Lung microvascular endothelial cell (primary cell): ENCODE measurements at places on chromosomes 3 and 15.

DNA sequence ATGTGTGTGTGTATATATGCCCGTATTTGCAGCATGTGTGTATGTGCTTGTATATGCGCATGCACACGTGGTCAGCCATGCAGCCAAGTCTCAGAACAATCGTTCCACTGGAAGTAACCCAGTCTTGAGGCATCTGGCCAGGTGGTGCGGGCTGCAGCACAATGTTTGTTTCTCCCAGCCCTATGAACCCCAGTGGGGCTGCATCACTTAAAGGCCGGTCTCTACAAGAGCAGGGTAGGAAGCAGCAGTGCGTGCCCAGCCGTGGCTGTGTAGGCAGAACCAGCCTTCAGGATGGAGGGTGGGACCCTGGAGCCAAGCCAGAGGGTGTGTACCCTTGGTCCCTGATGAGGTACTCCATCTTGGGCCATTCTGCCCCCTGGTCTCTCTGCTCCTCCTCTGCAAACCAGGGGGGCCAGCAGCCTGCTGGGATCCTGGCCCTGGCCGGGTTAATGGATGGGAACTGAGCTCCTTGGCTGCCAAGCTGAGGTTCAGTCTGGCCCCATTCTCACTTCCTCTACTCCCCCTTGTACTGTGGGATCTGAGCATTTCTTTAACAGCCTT, 11.8 kb downstream of the KLF13 start:
- no peak for DNase-seq

- peak; percentile 91 for DNase-seq
Observed at GRCh38 chr3:72155391-72156064, 370.6 kb upstream of the PROK2 start.

GRCh38 chr3:4853749-4854140, 125.5 kb upstream of the BHLHE40 start:
- no peak for DNase-seq

DNA sequence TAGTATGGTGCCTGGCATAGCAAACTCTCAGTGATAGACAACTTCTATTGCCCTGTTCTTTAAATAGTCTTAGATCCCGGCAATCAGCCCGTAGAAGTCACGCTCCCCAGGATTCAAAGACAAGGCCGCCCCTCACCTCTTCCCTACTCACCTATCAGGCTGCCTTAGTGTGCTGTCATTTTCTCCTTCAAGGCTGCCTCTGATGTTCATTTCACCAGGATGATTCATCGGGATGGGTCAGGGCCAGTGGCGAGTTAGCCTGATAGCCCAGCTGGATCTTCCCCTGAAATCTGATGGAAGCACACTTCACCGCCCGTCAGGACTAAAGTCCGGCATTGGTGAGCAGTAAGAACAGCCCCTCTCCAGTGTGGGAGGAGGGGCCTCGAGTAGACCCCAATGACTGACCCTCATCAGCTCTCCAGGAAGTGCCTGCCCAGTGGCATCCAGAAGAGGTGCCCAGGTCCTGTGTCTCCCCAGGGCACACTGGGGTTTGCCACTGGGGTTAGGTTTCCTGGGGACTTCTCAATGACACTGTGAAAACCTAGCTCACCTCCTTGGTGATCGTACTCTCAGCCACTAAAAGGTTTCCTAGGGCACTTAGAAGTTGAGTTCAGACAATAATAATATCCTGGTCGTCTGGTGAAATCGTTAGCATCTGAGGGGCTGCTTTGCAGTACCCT, 37.5 kb downstream of the TPM1 start:
- no peak for DNase-seq

DNA sequence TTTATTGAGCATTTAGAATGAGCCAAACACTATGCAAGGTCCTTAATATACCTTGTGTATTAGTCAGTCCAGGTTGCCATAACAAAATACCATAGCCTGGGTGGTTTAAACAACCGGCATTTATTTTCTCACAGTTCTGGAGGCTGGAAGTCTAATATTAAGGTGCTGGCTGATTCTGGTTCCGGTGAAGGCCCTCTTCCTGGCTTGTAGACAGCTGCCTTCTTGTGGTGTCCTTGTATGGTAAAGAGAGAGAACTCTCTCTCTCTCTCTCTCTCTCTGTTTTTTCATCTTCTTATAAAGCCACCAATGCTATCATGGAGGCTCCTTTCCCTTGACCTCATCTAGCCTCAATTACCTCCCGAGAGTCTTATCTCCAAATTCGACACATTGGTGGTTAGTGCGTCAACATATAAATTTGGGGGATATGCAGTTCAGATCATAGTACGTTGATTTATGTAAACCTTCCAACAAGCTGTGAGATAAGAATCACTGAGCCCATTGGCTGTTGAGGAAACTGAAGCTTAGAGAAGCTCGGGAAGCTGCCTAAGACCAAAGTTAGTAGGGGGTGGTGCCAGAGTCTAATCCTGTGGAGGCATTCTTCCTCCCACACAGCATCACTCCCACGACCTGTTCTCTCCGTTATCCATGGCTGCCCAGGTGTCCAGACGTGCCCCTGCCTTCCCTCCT, 298.0 kb upstream of the PROK2 start:
- DNase-seq = no peak

GRCh38 chr3:73623346-73623745, 1.4 kb downstream of the PDZRN3 start:
- no peak for DNase-seq

DNA sequence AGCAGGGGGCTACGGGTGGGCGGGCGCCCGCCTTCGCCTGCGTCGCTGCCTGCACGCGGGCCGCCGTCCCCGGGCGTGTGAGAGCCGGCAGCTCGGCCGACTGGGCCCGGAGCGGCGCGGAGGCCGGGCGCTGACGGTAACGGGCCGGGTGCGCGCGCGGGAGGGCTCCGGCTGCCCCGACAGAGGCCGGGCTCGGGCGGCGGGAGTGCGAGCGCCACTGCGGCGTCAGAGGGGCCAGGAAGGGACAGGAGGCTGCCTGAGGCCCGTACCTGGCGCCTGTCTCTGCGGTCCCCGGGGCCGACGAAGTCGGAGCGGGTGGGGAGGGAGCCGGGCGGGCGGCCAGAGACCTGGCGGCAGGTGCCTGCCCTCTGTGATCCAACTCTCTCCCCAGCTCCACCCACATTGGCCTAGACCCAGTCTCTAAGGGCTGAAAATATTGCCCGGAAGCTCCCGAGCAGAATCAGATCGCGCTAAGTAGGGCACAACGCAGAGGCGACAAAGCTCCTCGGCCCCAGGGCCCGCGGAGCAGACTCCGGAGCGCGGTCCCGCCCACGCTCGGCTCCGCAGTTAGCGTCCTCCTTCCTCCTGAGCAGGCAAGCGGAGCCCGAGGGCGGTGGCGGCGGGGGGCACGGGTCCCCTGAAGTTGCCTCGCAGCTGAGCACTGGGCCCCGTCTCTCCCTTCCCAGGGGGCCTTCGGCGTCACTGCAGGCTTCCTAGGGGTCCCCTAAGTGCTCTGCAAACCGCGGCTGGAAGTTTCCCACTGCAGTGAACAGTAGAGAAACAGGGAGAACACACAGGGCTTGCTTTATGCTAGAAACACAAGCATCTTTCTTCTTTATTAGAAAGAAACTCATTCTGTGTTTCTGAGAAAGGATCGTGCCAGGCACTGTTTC, at the start of gene MAN2A2:
TSS of gene MAN2A2 (plus strand) at position 463 of the 893 bp plus-strand sequence. CDS start 906 bp downstream, outside the sequence.
- peak; percentile 42 for DNase-seq
